GM04503 (cell line): ENCODE measurements at places on chromosomes 3 and 15.

DNA sequence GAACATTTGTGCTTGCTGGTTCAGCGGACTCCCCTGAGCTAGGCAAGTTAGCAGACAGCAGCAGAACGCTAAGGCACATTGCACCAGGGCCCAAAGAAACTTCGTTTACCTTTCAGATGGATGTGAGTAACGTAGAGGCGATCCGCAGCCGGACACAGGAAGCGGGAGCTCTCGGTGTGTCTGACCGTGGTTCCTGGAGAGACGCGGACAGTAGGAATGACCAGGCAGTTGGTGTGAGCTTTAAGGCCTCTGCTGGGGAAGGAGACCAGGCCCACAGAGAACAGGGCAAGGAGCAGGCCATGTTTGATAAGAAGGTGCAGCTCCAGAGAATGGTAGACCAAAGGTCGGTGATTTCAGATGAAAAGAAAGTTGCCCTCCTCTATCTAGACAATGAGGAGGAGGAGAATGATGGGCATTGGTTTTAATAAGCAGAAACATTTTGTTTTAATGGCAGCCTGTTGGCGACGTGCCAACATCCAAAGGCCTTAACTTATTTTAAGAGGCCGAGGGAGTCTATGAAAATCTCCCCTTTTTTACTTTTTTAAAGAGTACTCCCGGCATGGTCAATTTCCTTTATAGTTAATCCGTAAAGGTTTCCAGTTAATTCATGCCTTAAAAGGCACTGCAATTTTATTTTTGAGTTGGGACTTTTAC, 27.9 kb downstream of the SYNM start:
- no peak for DNase-seq

GRCh38 chr3:45776301-45776595, 20.1 kb downstream of the SLC6A20 start:
- DNase-seq = no peak

DNA sequence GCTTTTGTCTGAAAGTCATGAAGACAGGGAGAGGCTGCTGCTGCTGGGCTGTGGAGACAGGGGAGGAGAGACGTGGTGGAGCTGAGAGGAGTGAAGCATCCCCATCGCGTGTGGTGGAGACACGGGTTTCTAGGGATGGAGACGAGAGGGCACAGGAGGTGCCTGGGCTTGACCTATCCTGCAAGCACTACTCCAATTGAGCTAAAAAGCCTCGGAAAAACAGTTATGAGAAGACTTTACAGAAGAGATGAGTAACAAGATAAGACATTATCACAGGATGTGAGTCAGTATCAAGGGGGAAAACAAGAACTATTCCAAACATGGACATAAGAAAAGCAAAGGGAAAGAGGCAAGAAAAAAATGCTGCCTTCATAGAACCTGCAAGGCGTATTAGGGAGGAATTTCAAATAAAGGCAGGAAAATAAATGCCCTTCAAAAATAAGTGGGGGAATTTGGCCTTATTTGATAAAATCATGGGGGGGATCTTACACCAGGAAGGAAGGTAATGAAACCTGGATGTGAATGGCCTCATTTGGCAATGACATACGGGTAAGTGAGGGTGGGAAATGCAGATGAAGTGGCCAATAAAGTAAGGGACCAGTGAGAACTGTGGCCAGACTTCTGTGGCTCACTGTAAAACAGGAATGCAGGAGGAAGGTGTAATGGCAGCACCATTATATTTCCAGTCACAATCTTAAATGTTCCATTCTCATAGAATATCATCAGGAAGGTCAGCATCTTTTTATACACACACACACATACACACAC, 97.9 kb downstream of the PLD1 start:
- DNase-seq = no peak

GRCh38 chr3:31732548-31732947, 199.8 kb downstream of the STT3B start:
- no peak for DNase-seq

DNA sequence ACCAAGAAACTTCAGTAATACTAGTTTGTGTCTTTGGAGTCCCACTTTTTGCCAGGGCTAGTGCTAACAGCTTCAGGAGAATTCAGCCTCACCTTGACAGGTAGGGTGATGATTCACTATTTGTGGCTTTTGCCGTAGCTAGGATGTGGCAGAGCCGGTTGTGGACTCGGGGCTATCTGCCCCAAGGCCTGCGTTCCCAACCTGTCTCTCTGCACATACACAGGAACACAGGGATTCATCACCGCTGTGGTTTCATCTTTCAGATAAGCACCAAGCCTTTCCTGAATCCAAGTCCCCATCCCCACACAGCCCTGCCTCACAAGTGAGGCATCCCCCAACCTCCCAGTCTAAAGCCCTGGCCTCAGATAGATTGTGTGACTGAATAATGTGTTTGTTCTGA, 45.2 kb upstream of the POLG start:
- DNase-seq = no peak

DNA sequence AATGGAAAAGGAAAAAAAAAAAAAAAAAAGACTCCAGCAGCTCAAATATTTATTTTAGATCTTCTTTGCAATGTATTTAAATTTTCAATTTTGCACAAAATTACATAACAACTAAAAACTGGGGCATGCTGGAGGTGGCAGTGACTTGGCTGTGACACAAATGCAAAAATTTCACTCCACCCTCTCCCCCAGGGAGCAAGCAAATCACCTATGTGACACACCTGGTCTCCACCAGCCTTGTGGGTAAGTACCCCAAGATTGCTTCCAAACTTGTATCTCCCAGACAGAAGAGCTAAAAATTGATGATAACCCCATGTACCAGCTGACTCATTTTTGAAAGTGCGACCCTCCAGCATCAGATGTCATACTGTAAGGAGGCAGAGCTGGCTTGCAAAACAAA, 32.0 kb downstream of the UBE3A start:
- no peak for DNase-seq

GRCh38 chr3:43031889-43032545, 52.9 kb downstream of the GASK1A start:
- DNase-seq = no peak

DNA sequence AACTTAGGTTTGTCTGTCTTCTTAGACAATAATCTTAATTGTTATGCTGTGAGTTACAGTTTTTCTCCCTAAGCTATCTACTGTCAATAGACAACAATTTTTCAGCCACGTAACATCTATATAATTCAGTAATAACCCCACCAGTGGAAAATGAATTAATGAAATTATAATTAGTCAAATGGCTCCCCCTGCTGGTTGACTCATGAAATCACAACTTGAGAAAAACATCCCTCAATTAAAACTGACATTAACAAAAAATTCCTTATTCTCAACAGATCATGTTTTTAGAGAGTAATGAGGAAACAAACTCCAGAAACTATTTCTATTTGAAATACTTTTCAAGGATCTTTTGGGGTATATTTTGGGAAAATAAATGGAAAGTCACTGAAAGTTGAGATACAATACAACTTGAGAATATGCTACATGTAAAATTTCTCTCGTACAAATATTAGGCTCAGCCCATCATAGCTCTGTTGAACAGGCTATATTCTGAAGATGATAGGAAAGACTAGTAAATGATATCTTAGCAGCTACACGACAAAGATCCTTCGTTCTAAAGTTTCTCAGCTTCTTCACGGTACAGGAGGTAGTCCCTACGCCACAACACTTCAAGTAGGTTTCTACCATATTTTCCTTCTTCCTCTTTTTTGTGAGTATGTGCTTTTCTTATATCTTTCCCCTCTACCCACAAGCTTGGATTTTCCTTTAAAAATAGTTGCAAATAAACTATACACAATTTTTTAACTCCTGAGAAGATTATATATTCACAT, 20.7 kb downstream of the PPP1R2 start:
- DNase-seq = no peak

DNA sequence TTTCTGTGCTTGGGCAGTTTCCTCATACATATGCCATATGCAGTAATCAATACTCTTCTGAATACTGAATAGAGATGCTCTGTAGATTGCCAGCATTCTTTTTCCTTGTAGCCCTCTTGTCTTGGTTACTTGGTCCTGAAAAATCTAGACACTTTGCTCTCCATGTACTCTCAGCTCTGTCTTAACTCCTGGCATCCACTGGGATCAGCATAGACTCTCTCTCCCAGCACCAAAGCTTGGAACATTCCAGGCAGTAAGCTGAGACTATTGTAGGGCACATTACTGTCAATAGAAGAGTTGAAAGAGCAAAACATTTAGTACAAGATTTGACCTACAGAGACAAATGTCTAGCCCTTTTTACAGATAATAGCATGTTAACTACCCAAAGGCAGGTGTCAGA, 1100.3 kb downstream of the TBL1XR1 start:
- no peak for DNase-seq

DNA sequence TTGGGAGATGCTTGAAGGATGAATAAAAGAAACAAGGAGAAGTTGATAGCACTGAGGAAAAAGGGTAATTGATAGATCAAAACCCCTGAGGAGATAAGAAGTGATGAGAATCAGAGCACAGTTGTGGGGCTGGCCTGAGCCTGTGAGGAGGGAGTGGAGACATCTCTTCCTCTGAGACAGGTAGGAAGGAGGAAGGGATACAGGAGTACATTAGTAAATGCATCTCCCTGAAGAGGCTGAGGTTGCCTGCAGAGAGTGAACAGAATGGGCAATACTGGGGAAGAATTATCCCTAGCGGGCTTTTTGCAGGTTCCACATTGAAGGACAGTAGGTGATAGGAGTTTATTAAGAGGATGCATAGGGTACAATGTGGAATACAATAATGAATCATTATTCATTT, 17.3 kb upstream of the SCAMP5 start:
- DNase-seq = no peak

- peak; percentile 87 for DNase-seq
These were observed 15.6 kb downstream of the CHST2 start for GRCh38 chr3:143135150-143135549.

DNA sequence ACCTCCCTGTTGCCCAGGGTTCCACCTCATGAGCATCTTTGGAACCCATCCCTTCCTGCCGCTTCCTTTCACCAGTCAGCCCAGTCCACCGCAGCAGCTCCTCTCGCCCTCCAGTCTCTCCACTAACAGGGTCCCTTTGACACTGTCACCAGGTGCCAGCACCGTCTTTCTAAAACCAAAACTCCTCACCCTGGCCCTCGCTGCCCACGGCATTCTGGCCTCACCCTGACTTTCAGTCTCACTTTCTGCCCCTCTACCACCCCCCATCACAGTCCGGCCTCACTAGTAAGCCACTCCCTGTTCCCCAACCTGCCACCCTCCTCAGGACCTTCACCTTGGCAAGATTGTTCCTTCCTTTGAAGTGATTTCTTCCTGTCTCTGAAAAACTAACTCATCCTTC, 4.2 kb downstream of the PPCDC start:
- DNase-seq = no peak

DNA sequence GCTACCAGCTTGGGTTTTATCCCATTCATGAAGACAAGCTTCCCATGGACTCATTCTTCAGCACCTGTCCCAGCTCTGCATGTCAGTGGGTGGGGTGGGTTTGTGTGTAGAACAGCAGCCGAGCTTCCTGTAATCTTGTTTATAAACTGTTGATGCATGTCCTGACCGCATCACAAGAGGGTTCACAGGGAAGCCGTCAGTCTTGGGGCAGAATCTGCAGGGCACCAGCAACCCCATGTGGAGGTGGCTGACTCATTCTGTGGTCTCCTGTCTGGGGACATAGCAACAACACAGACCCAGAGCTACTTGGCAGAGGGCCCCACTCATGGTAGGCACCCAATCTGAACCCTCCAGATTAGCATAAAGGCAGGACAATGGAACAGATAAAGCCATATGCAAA, 35.6 kb downstream of the DAPK2 start:
- peak; percentile 37 for DNase-seq

DNA sequence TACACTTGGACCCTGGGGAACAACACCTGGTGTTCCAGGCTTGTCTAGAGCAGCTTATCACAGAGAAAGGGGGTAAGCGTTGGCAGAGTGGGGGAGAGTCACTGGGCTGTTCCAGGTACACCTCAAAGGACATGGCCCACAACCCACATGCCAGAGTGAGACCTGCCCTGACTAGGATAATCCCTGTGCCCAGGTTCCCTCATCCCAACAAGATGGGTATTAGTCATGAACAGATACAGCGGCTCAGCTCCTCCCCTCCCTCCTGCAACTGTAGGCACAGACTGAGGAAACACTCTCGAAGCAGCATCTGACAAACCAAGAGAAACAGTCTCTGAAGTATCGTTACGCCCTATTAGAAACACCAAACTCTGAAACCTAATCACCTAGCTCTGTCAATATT, 32.1 kb upstream of the RPS17 start:
- no peak for DNase-seq

GRCh38 chr15:95658799-95659198, 671.7 kb upstream of the NR2F2 start:
- DNase-seq = no peak

DNA sequence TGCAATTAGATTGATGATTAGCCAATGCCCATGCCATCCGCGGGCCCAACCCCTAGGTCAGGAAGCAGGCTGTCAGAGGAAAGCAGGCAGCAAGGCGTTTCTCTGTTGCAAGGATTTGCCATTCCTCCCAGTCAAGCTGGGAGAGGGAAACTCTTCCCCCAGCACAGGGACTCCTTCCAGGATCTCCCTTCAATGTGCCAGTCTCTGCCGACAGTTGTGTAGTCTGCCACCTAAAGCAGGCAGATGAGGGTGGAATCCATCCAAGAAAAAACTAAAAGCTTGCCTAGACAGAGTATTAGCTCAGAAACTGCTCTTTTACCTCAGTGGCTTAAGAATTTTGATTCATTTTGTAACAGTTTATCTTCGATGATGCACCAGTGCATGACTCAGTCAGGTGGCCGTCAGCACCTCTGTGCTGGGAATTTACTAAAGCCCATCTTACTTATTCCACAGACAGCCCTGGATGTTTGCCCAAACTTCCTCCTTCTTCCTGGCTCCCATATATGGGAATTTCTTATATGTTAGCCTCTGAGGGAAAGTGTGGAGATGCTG, 501.5 kb upstream of the THBS1 start:
- DNase-seq = no peak
